ENCODE measurements at places on chromosomes 3 and 15.

DNA sequence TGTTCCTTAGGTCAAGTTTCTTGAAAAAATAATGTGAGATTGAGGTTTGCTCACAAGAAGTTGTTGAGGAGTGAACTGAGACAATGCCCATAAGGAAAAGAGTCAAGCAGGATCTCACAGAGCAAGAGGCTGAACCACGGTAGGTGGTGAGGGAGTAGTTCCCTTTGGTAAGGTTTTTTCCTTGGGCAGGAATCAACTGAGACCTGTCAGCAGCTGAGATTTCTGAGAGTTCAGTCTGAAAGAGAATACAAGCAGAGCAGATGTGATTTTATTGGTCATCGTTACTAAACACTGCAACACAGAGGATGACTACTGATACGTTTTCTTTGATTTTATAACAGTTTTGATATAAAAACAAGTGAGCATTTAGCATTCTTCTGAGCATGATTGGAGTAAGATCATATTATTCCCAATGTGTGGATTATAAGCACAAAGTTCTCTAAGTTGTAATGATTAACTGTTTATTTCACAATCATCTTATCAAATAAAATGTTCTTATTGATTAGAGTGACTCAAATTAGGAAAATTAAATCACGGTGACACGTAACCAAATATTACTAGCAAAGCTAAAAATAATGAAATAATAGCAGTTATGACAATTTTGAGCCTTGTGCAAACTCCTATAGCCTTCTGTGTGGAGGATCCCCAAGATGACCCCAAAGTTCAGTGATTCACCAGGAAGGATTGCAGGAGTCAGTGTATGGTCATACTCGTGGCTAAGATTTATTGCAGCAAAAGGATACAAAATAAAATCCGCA lies 346.2 kb upstream of the ZNF717 start:
- no peak for DNase-seq

DNA sequence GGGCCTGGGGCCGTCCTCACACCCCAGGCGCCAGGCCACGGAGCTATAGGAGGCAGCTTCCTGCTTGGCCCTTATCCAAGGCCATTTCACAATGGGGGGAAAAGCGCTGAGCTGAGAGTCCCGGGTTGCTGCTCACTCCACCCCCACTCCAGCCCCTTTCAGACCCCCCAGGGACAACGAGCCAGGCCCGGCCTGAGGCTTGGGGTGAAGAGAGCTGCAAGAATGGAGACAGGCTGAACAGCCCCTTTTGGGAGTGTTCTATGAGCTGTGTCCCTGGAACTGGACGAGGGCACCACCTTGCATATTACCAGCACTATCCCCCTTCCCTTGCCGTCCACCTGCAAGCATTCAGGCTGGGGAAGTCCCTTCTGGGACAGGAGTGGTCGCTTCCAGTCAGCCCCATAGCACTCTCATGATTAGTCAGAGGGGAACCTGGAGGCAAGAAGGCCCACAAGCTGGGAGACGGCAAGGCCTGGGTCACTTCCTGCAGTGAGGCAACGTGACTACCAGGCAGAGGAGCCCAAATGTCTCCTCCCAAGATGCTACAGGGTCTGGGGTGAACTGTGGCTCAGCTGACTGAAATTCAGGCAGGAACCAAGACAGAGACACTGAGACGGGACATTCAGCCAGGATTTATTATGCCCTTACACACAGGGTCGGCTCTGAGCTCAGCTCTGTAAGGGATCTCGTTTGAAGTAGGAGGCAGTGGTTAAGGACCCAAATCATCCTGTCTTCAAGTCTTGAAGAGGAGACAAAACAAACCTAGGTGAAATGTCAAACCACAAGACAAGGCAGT lies 8.6 kb upstream of the SRP14 start:
- DNase-seq, result peak; percentile 63

DNA sequence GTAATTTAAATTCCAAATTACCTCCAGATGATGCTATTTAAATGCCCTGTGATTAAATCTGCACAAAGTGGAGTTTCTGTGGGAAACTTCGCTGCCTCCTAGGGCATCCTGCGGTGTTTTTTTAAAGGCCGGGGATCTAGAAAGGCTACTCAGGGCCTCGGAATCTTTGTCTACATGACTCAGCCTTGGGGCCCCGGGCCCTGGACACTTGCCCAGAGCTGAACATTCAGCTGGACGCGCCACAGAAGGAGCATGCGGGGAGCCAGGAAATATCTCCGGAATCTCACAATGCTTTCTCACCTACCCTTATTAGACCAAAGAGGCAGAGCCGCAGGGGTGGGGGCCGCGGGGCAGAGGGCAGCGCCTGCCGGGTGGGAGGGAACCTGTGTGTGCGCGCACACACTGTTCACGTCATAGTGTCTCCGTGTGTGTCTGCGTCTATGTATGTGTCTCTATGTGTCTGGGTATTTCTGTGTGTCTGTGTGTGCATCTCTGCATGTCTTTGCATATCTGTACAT lies 145.5 kb upstream of the TPM1 start:
- no peak for DNase-seq

- DNase-seq, result no peak
Measured at GRCh38 chr3:80606073-80606472, 838.3 kb upstream of the ROBO1 start.

- DNase-seq, result peak; percentile 78
Measured at GRCh38 chr3:133662278-133662651, 524 bp upstream of the TOPBP1 start.

DNA sequence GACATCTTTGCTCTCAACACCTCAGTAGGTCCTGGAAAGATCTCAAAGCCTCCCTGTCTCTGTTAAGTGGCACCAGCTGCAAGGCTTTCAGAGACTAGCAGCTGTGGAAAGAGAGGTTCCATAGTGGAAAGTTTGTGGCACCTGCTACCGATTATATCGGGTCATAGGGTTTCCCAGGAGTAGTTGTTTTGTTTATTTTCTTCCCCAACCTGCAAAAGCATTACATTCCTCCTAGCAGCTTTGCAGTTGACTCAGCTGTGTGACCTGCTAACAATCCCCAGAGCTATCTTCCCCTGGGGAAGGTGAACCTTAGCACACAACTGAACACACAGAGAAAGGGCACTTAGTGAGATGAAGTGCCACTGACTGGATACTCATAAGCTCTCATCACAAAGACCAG lies 598.9 kb upstream of the GRM7 start:
- peak; percentile 87 for DNase-seq

DNA sequence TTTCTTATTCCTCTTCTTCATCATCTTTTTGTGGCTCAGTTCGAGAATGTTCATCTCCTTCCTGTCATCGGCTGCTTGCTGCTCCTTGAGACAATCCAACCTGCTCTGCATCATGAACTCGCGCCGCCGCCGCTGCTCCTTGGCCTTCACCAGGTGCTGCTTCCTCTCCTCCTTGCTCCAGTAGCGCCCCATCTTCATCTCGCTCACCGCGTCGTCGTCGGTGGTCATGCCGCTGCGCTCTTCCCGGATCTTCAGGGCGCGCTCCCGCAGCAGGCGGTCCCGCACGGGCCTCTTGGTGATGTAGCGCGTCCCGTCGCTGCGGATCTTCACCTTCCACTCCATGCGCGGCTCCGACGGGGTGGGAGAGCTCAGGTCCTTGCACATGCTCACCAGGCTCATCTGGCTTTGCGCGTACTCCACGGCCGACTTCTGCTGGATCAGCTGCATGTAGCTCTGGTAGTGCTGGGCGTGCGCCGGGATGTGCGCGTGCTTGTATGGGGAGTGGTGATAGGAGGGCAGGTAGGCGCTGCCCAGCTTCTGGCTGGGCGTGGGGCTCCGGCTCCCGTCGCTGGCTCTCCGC lies 241.2 kb downstream of the PDZRN3 start:
- DNase-seq, result no peak

DNA sequence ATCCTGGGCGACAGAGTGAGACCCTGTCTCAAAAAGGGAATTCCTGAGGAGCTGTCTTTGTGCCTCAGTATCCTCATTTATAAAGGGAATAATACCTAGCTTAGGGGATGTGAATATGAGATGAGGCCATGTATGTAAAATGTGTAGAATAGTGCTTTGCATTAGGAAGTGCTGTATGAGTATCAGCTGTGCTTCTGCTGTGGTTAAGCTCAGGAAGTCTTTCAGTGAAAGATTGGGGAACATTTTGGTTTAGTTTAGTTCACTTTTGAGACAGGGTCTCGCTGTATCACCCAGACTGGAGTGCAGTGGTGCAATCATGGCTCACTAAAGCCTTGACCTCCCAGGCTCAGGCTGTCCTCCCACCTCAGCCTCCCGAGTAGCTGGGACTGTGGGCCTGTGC lies 10.6 kb downstream of the THUMPD3 start:
- DNase-seq, result no peak

GRCh38 chr3:22157848-22158247 lies 406.8 kb upstream of the ZNF385D start:
- DNase-seq, result no peak

DNA sequence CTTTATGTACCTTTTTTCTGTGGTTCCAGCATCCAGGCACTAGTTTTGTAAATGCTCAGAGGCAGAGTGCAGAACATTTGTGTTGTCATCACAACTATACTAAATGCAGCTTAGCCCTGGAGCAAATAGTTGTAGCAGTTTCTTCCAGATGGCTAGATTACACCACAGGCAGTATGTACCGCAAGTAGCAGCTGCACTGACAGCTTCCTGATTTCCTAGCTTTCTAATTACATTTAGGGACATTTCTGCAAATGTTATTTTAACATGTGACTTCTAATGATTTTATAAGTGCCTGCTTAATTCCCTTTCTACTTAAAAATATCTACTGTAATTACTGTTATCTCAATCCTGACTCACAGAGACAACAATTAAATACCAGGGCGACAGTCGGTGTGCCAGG lies 106.5 kb downstream of the NR2E3 start:
- DNase-seq, result peak; percentile 17

- no peak for DNase-seq
Measured at GRCh38 chr15:71199384-71200351, 84.4 kb downstream of the THSD4 start.

- DNase-seq, result no peak
Measured at GRCh38 chr3:141469720-141470119, 17.1 kb upstream of the RASA2 start.

DNA sequence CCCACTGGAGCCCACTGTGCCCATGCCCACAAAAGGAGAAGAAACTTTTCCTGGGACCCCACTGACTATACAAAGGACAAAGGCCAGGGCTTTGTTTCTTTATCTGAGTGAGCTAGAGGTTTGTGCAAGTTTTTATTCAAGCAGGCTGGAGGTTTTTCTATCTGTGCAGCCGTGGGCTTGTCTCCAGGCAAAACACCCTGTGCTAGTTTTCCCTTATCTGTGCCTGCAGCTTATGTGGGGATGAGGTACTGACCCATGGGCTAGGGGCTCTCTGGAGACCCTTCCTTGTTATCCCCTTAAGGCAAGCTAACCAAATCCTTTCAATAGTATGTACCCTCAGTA lies 545.5 kb downstream of the ZPLD1 start:
- DNase-seq, result no peak

DNA sequence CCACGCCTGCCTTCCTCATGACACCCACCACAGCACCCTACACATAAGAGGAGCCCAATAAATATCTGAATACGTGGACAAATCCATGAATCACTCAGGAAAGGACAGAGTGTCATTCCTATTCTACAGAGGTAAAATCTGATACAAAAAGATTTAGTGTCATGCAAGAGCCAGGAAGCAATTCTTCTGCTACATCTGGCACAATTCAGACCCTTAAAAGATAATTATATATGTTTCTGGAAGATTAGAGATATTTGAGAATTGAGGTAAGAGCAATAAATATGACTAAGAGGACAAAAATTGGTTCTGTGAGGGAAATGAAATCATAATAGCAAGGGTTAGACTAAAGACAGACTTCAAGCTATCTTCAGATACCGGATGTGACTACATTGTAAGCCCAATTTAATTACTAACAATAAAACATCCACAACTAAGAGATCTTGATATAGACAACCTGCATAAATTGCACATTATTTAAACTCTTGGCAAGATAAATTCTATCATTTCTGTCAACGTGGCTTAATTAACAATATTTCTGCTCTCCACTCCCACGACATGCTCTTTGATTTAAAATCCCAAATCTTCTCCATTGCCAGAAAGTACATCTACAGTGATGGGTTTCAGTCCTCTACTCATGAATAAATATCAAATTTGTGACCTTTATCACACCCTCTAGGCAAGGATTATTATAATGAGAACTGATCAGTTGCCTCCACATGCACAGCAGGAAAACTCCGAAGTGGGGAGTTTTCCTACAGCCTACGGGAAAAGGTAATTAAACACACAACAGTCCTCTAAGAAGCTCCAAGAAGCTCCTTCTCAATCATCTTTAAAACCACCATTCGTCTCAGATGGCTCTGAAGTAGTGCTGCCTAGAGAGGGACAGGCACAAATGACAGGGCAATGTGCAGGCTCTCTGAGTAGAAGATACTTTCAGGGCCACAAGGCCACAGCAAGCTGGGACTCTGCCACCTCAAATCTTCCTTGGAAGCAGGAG lies 32.6 kb downstream of the MB21D2 start:
- DNase-seq, result no peak

GRCh38 chr15:79371591-79371990 lies 60.5 kb upstream of the MINAR1 start:
- DNase-seq, result no peak

GRCh38 chr3:16476636-16477035 lies 36.9 kb downstream of the RFTN1 start:
- DNase-seq, result no peak

DNA sequence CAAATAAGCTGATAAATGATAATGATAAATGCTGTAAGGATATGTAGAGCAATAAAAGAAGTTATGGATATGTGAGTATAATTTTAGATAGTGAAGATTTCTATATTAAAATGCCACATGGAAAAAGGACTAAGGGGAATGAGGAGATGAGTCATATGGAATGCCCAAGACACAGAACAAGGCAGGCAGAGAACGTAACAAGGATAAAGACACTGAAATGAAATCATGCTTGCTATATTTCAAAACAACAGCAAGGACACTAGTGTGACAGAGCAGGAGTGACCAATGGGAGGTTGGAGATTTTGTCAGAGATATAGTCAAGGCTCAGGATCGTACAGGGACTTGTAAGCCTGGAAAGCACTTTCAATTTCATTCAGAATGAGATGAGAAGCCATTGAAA lies 621.5 kb upstream of the SEMA6D start:
- DNase-seq, result no peak

DNA sequence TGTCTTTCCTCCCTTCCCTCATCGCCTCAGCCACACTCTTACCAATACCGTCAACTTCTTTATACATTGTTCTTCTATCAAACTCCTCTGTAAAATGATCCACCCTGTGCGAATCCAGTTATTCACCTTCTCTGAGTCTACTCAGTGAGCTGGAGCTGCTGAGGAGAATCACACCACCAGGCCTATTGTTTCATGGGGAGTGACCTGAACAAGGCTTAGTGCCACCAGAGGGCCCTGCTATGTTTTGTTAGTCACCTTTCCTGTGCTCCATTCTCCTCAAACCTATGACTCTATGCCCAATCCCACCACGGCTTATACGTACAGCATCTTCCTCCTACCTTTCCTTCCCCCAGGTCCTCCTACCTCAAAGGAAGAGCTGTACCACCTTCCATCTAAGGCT lies 50.4 kb upstream of the MED12L start:
- DNase-seq, result no peak

- DNase-seq, result no peak
Measured at GRCh38 chr3:42846685-42847522, 28.8 kb downstream of the CYP8B1 start.

- DNase-seq, result no peak
Measured at GRCh38 chr15:52255935-52256334, 39.7 kb downstream of the MYO5C start.

- peak; percentile 45 for DNase-seq
Measured at GRCh38 chr3:107718547-107718946, 195.8 kb downstream of the BBX start.

- no peak for DNase-seq
Measured at GRCh38 chr3:10882851-10883250, 66.8 kb downstream of the SLC6A11 start.
